NCI-H1417 treated with DMSO at 0.1 percent for 48 hours (cell line): ENCODE measurements at places on chromosomes 2 and 18.

DNA sequence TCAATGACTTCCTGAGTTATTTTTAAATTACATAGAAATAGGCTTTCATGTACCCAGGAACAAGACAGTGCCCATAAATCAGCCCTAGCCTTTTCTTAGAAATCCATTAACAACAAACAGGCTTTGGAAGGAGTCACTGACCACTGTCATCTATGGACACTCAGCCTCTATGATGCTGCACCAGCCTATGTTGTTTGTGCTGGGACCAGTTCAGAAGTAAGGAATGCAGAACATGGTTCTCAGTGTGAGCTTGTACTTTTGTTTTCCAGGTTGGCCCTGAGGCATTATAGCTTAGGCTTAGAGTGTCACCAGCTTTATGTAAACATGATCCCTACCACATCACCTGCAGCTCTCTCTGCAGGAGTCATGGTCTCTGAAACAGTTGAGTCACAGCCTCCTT is 335.7 kb upstream of the CDH7 start:
- DNase-seq = no peak

DNA sequence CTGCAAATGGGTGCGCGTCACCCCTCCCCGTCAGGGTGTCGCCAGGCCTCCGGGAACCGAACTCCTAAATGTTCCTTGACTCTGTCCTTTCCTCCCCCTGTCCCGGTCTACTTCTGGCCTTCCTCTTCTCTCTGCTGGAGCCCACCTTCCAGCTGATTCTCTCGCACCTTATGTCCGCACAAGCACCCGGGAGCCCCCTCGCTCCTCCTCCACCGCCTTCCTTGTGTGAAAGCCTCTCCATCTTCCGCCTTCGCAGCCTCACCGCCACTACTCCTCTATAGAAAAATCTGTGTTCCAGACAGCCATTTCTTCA is 627 bp upstream of the KIF3C start:
- no peak for DNase-seq

DNA sequence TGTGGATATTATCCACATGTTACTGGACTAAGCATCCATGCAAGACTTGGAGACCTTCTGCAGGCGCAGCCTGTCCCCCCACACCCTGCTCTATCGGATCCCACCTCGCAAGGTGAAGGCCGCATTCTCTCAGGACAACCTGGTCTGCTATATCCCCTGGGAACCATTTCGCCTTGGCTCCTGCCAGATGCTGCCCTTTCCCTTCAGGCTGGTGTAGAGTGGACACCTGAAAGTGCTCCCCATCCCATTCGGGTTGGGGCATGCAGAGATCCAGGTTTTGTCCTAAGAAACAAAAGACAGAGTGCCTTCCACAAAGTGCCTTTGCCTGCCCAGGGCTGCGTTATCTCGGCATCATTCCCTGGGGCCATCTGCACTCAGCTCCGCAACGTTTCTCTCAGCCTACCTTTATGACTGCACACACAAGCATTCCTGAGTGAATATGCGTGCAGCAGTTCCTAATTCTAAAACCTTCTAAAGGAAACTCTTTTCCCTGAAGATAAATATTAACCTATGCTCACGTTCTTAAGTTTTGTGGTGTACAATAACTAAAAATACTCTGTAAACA is 20.5 kb downstream of the FHL2 start:
- DNase-seq = no peak

DNA sequence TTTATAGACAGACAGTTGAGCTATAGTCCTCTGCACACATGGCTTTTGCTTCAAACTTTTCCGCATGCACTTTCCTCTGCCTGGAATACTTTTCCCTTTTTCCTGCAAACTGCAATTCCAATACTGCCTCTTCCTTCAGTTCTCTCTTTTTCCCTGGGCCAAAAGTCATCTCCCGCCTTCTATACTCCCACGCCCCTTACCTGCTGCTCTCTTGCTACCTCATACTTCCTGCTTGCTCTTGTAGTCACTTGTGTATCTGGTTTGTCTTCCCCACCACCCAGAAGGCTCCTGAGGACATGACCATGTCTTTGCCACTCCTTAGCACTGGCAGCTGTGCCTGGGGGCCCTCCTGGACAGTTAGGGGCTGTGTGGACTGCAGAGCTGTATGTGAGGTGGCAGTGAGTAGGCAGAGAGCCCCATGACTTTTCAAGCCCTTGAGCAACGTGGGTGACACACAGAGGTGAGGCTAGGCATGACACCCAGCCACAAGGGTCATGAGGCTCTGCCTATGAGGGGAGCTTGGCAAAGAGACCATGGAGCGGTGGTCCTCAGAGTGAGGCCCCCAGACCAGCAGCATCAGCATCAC is 23.2 kb downstream of the SPEG start:
- DNase-seq = no peak

GRCh38 chr18:7958897-7959146 is 391.7 kb downstream of the PTPRM start:
- DNase-seq = no peak

- DNase-seq = no peak
Measured at GRCh38 chr2:38613126-38613848, 10.6 kb upstream of the HNRNPLL start.

DNA sequence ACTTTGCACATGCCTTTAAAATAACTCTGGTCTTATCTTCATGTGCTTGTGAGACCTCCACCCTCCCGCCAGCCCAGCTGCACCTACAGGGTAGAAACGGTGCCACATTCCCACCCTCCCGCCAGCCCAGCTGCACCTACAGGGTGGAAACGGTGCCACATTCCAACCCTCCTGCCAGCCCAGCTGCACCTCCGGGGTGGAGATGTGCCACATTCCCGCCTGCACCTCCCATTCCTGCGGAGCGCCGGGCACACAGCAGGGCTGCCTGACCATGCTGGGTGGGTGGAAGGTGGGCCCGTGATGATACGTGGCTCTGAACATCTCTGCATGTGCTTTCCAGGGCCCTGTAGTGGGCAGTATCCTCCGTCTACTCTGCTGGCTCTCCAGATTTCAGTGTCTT is 243.7 kb upstream of the PXDN start:
- DNase-seq = no peak

GRCh38 chr2:64021578-64021977 is 2.4 kb upstream of the VPS54 start:
- DNase-seq = no peak

- no peak for DNase-seq
Measured at GRCh38 chr2:17879137-17879912, 858 bp downstream of the KCNS3 start.

DNA sequence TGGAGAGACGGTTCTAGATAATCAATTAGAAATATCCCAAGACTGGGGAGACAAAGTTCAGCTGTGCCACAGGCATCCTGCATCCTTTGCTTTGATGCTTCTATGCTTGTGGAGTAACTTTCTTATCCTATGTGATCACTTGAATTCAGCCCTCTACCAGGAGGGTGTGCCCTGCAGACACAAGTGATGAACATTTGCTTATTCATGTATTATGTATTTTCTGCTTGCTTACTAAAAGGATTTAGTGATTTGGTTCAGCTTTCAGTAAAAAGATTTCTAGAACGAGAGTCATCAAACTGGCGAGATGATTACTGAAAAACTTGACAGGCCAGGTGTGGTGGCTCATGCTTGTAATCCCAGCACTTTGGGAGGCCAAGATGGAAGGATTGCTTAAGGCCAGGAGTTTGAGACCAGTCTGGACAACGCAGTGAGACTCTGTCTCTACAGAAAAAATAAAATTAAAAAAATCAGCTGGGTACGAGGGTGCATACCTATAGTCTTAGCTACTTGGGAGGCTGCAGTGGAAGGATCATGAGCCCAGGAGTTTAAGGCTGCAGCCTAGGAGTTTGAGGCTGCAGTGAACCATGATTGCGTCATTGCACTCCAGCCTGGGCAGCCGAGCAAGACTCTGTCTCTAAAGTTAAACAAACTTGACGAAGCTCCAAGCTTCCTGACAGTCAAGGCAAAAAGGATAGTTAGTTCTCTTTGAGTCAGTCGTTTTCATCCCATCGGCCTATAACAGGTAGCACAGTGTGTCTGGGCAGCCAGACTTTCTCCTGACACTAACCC is 13.3 kb downstream of the HK2 start:
- no peak for DNase-seq

DNA sequence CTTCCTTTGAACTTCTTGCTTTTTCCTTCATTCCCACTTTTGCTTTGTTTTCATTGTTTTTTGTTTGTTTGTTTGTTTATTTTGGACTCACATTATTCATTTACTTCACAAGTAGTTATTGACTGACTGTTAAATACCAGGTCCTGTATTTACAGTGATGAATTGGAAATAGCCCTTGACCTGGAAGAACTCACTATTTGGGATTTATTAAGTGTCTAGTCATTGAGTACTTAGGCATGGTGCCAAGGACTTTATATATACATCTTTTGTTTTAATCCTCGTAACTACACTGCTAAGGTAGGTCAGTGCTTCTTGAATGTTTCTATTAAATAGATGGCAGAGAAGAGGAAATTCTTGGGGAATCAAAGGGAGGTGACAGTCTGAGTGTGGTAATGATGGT is 11.1 kb downstream of the SPOPL start:
- DNase-seq = no peak

GRCh38 chr18:13216711-13217465 is 1.7 kb upstream of the LDLRAD4 start:
- no peak for DNase-seq

GRCh38 chr2:47309952-47310800 is 92.8 kb upstream of the MSH2 start:
- no peak for DNase-seq

DNA sequence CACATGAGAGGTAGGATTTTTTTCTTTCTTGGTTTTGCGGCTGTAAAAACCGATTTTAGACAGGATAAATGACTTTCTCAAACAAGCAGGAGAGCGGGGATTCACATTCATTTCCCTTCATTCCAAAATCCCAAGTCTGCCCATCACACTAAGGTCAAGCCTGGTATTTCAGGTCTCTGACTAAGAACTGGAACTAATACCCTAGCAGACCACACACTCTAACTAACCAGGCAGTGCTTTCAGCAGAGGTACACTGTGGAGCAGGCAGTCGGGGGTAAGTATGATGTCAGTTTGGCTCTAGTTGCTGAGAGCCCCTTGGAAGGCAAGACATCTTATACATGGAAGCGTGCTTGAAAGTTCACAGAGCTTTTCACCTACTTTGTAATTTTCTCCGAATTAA is 128.1 kb upstream of the LHCGR start:
- DNase-seq = no peak

DNA sequence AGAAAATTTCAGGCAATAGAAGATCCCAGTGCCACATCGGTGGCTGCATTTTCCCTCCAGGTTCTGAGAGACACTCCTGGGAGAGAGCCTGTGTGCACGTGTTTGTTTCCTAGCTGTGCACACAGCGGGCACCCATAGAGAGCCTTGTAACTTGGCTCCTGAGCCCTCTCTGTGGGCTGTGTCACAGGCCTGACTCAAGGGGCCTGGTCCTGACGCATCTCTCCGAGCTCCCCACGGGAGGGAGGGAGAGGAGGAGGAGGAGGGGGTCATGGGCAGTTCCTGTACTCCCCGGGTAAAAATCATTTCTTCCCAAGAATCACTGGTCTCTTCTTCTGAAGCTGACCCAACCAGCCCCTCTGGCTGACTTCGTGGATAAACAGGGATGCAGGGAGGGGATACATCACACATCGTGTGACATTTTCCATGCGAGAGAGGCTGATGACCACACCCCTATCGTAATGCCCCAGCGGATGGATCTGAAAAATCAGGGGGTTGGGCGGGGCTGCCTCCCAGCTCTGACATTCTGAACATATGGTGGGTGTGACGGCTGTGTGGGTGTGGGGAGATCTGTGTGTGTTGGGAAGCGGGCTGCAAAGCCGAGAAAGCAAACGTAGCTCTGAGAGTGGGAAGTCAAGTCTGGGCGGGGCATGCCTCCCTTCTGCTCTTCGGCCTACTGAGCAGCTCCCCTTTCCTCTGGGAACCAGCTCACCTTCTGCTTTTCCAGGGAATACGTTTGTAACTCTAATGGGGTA is 308.3 kb upstream of the HS6ST1 start:
- no peak for DNase-seq

GRCh38 chr2:28201671-28202180 is 190.9 kb upstream of the FOSL2 start:
- no peak for DNase-seq

DNA sequence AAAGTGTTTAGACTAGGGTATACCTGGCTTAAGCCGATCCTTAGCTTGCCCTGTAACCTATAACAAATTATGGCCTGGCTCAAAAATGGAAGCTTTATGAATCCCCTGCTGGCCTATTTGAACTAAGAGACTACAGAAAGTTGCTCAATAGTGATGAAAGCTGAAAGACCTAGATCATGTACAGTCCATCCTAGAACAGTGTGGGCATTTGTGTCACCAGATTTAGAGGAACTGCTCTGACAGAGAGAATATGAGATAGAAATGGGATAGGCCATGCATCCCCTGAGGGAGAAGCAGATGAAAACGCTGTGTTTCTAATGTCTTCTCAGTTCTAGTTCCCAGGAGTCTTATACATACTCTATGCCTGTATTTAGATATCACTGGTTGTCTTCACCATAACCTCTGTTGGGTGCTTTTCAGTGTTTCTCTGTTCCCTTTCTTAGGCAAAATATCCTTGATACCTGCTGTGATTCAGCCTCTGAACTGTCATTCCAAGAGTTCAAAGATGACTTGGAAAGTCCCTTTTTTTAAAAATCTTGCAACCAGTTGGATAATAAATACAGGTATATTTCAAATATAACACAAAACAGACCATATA is 246.9 kb upstream of the SLC39A10 start:
- no peak for DNase-seq

DNA sequence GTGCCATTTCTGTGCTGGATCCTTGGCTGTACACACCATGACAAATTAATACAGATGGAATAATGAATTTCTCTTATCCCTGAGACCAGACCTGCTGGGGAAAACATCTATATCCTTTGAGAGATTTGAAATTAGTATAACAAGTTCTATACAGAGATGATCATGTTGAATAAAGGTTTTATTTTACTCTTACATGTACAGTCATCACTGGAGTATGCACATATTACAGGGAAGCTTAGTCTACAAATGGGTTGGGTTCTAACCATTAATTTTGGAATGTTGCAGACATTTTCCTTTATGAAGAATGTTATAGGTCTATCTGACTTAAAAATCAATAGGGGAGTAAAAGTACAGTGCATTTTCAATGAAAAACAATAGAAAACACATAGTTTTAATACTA is 29.9 kb upstream of the MMADHC start:
- DNase-seq = no peak

GRCh38 chr2:65397122-65397521 is 35.3 kb downstream of the SPRED2 start:
- no peak for DNase-seq

- no peak for DNase-seq
Measured at GRCh38 chr2:67379048-67379447, 18.1 kb upstream of the ETAA1 start.

GRCh38 chr2:35873921-35874320 is 481.7 kb upstream of the CRIM1 start:
- no peak for DNase-seq

GRCh38 chr2:27209621-27210401 is 2.0 kb upstream of the ATRAID start:
- no peak for DNase-seq

DNA sequence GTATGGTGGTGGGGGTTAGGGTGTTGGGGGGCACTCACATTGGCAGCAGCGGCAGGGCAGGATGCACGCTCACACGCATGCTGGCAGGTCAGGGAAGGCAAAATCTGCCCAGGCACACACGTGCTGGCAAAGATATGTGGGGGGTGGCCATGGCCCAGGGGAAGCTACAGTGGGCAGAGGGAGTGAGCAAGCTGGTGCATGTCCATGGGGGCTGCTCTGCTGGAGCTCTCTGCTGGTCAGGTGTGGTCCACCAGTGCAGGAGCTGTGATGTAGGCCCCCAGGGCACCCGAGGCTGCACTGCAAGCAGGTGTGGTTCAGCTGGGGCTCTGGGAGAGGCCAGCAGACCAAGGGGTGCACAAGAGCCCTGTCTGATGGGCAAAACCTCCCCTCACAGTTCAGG is 491.5 kb upstream of the TNP1 start:
- DNase-seq = no peak
